COR-L47 (cell line): ENCODE measurements at places on chromosomes 5 and 9.

- peak; percentile 18 for DNase-seq
These were observed 10.7 kb upstream of the SLC22A4 start for GRCh38 chr5:132283423-132284043.

- no peak for DNase-seq
These were observed 7.8 kb downstream of the GZMA start for GRCh38 chr5:55110217-55110616.

DNA sequence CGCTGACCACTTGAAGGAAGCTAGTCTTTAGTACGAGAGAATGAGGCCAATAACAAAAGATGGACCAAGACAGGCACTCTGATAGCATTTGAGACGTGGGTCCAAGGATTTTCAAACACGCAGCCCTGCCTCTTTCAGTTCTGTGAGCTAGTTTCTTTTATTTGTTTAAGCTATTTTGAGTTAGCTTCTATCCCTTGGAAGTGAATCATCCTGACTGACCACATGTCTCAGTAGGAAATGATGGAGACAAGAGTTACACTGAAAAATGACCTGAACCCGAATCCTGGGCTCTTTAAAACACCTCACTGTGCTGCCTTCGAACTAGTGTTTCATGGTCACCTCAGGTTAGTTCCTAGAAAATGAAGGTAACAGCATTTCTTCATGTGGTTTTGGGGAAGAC lies 9.9 kb downstream of the TEK start:
- DNase-seq = no peak

DNA sequence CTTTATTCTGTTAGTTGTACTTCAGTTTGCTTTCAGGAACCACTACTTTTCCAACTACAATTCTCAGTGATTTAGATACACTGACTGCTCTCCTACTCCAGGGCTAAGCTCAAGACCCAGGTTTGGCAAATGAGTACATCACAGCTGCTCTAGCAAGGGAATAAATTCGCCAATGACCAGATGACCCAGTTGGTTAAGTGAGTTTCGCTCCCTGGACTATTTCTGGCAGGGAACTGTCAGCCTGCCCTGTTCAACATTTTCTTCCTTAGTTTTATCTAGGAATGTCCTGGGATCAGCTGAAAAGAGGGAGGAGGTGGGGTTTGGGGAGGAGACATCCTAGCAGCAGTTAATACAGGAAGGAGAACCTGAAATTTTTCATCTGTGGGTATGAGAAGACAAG lies 6.4 kb upstream of the STARD4 start:
- DNase-seq = no peak

- no peak for DNase-seq
These were observed 259.5 kb downstream of the NR3C1 start for GRCh38 chr5:143143973-143144372.

DNA sequence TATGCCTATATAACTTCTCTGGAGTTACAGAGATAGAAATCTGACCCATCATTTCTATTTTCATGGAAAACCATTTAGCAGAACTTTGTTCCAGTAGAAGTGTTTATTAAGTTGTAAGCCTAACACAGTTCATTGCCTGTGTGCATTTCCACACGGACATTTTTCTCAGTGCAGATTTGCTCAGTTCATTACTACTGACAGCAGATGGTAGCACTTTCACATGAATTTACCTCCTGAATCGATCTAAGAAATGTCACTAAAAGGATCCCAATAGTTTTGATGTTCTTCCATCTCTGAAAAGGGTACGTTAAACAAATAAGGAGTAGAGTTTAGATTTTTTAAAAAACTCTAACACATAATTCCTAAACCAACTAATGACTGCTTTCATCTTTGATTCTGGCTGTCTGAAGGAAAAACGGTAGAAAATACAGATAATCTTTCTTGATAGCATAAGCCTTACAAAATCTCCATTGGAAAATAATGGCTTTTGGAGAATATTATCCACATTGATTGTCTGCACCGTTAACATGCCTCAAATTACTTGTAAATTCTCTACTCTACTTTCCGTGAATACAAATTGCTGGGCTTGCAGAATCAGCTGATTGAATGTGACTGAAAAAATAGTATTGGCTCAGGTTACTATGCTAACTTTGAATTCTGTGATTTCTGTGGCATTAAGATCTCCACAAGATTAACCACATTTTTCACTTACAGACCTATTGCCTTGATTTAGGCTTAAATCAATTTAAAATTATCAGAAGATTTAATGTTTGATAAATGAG lies 33.1 kb downstream of the RPS23 start:
- no peak for DNase-seq

- no peak for DNase-seq
These were observed 45.1 kb upstream of the TRIO start for GRCh38 chr5:14097998-14098471.

DNA sequence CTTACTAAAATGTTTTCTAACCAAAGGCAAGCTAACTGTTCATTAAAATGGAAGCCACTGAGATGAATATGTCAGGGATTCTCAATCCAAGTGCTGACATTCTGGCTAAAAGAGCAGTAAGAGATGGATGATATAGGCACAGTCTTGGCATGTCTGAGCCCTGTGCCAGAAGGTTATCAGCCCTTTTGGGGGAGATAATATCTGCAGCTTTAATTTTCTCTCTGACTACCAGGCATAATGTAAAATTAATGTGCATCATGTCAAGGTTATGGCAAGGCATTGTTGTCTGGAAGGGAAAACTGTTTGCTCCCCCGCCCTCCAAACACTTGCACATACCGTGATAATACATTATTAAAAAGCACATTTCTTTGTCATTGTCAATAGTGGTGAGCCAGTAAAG lies 609.8 kb downstream of the ZNF608 start:
- DNase-seq = no peak

GRCh38 chr5:118557251-118557661 lies 431.1 kb downstream of the DTWD2 start:
- no peak for DNase-seq

- DNase-seq = no peak
These were observed 288.0 kb upstream of the IRX4 start for GRCh38 chr5:2170761-2171160.

- DNase-seq = no peak
These were observed 90.3 kb downstream of the FBXO38 start for GRCh38 chr5:148474025-148474511.

GRCh38 chr5:132800545-132800944 lies 12.6 kb upstream of the SOWAHA start:
- DNase-seq = no peak

DNA sequence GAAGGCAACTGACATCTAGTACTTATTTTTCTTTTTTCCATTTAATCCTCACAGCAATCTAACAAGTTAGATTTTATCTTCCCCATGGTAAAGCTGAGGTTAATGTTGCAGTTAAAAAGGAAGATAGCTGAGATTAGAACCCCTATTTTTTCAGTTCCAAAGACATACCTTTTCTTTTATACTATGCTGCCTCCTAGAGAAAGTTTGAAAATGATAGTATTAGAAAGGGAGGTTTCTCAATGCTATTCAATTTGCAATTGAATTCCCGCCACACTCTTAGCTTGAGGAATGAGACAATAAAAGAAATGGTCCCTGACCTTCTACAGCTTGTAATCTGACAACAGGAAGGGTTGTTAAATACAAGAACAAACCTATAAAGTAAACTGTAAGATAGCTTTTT lies 195.9 kb upstream of the TRIM32 start:
- DNase-seq = no peak

DNA sequence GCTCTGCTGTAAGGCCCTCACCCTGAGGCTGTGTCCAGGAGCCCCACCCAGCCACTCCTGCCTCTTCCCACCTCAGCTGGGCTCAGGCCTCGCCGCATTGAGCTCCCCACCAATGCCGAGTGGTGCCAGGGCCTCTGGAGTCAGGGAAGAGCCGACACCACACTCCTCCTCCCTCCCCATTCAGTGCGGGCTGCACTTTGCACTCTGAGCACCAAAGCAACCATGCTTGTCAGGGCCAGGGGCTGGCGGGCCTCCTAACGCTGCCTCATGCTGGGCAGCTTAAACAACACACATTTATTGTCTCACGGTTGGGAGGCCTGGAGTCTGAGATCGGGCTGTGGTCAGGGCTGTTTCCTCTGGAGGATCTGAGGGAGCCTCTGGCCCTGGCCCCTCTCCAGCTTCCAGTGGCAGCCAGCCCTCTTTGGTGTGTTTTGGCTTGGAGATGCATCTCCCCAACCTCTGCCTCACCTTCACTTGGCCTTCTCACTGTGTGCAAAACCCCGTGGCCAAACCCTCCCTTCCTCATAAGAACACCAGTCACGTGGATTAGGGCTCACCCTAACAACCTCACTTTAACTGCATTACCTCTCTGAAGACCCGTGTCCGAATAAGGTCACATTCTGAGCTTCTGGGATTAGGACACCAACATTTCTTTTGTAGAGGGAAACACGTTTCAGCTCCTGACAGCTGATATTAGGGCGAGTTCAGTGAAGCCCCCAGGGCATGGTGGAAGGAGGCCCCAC lies 157.8 kb downstream of the MED10 start:
- DNase-seq = no peak

DNA sequence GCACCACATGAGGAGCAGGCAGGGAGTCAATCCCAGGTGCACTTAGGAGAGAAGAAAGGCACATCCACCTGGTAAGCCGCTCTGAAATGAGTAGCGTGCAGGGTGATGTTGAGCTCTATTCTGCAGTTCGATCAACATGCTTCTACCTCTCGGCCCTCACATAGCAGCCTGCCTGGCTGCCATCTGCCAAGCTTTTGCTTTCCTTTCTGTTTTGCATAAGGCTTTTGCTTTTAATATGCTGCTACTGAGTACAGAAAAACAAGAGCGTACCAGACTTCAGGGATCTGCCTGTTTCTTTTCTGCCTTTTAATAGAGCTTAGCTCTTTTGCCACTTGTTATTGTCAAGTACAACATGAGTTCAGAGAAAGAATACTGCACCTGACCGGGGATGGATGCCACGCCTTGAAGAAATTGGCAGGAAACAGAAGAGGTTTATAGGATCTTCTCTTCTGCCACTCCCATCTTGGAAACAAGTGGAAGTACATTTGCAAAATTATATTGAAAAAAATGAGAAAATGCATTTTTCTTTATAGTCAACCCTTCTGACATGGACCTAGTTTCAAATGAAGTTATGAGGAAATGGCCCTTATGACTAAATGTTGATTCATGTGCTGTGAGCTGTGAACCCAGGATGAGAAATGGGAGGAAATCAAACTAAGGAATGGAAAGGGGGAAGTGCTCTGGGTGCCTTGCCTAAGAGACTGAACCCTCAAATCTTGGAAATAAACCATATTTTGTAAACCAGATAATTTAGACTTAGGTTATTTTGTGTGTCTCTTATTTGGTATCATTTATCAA lies 4.0 kb upstream of the FCHO2 start:
- DNase-seq = no peak

GRCh38 chr9:90946982-90947381 lies 145.4 kb downstream of the SYK start:
- DNase-seq = no peak

GRCh38 chr9:114883709-114884108 lies 46.7 kb downstream of the TNFSF8 start:
- DNase-seq = no peak

DNA sequence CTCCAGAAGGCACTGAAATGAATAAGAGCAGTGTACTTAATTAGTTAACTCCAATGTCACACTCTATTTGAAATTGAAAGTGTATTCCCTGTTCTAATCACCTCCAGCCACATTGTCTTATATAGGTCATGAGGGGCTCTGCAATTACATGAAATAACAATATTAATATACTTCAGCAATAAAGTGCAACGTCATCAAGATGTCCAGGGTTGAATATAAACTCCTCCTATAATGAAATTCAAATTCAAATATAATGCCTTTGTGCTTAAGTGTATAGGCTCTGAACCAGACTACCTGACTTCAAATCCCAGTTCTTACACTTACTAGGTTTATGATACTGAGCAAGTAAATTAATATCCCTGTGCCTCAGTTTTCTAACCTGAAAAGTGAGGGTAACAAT lies 195.6 kb upstream of the SMC2 start:
- DNase-seq = no peak

DNA sequence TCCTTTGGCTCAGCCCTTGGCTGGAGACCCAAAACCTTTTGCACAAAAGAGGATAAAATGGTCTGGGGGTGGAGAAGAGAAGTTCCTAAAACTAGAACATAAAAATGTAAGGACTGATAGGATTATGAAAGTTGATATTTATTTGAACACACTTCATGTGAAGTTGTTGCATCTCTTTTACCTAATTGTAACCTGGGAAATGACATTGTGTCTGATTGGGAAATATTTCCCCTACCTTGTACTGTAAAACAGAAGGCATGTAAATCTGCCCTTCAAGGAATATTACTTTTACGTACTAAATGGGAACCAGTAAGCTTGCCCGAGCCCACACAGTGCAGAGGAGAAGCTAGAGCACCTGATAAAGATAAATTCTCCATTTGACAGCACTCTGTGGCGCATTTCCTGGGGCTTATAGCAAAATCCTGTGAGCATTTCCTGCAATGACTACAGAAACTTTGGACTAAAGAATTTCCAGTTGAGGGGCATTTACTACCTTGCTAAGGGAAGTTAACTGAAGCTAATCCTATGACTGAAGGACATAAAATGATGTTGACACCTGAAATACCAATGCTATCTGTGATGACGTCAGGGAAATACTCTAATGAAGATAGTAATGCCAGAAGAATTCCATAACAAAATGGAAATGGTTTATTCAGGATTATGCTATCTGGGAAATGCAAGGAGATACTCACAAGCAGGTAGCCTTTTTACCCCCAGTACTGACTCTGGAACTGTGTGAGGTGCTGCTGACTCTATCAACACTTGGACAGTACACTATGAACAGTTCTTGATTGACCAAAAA lies 78.3 kb upstream of the LIFR start:
- no peak for DNase-seq

DNA sequence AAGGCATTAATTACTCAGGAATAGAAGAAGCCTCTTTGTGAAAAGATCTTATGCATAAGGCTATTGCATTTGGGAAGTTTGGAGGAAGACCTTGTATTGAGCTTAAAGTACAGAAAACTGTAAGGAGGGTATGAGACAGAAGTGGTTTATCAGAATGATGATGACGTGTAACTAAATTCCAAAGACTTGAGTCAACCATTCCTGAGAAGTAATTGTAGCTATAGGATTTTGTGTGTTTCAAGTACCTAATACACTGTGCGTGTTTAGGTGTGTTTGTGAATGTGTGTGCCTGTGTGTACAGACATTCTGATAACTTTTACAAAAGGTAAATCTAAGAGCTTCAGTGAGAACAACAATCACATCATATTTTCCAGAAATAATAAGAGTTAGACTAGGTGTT lies 46.5 kb upstream of the IRX2 start:
- DNase-seq = no peak

- no peak for DNase-seq
These were observed 5.3 kb downstream of the ERAP2 start for GRCh38 chr5:96881511-96882115.
